ENCODE measurements at places on chromosomes 7 and 10. TPM values are rescaled to one million over a fixed set of nuclear protein-coding genes. Genes with fewer than 3 reads are reported as not detected.

DNA sequence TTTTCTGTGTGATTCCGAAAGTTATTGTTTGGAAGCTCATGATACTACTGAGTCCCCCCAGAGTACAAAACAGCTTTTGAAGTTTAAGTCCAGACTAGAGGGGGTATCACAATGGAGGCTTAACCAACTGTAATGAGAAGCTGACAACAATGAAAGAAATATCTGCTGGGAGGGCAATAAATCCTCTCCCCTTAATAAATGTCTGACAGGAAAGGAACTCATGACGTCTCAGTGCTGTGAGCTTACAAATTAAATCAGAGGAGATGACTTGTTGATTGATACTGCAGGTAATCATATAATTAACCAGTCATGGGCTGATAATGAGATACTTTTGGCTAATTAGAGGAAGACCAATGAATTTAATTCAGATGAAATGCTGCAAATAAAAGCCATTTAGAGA lies 102.6 kb upstream of the WDR11 start:
- DNase-seq: no peak

- DNase-seq: no peak
Measured at GRCh38 chr7:129530795-129531391, 28.6 kb downstream of the SMKR1 start.

DNA sequence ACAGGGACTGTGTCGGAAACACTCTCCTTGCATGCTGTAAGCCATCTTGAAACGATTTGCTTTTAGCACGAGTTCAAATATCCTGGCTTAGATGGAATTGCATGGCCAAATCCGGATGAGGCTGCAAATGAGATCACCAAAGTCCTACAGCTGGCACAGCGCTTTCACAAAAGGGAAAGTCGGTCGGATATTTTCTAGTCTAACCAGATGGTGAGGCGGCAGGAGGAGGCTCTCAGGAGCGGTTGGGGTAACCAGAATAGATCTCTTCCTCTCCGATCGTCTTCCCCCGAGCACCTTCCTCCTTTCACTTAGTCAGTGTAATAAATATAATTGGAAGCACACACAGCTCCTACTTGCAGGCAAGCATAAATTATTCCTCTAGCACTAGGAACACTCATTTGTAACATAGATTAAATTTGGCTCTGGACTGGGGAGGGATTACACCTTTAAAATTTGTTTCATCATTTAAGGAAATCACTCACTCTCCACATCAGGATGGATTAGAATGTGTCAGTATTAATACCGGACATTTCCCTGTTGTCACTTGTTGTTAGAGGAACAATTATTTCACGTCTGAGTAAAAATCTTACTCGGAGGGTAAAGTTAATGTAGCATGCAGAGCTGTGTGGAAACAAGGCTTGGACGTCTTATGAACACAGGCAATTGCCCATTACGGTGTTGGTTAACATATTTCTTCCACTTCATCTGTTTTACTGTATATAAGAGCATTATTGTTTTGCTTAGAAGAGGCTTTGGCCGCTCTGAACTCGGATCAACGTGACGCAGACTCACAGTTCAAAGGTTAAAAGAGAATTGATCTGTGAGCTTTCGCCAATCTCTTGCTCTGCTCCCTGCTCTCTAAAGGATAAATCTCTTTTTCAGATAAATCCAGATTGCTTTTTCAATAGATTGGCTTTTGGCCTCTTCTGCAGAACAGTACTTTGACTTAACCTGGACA lies 857.9 kb downstream of the TYW1 start:
- DNase-seq: no peak

- no peak for DNase-seq
Measured at GRCh38 chr10:118369641-118370205, 27.6 kb upstream of the FAM204A start.

DNA sequence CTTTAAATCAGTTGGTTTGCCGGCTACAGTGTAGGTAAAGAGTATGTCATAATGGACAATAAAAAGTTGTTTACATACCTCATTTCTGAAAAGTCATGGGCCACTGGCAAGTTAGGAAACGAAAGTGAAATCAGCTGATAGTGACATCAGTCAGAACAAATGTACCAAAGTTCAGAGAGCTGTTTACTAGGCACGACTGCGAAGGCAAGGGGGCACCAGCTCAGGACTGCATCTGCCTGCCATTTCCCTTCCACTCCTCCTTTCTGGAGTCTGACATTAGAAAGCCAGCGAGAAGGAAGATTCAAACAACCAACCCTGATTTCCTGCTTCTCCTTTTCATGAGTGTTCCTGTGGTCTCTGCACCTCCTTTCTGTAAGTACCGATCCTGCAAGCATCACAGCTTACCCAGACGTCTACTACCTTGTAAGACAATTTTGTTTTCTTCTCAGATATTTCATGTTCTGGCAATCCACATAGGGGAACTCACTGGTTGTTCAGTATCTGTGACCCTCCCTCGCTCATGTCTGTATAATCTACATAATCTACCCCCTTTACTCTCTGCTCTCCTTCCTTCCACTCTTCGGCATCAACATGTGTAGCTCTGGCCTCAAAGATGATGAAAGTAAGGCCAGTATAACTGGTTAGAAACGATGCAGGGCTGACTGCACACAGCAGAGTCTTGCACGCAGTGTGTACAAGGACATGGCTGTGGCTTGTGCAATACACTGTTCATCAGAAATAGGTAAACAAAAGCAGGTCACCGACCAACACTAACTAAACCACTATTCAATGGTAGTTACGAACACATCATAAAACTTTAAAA lies at the start of gene TMEM140:
Gene TMEM140 (plus strand): TSS at position 174 of the 823 bp plus-strand sequence. CDS start 16,370 bp downstream, outside the sequence.
- DNase-seq: no peak

AKR1C3 gene
- polyA plus RNA-seq: 0.43 TPM

ATRNL1 gene
- not detected for polyA plus RNA-seq
